CD4-positive, CD25-positive, alpha-beta regulatory T cell (primary cell): ENCODE measurements at places on chromosomes 1 and 21. TPM values are rescaled to one million over a fixed set of nuclear protein-coding genes. Genes with fewer than 3 reads are reported as not detected.

DNA sequence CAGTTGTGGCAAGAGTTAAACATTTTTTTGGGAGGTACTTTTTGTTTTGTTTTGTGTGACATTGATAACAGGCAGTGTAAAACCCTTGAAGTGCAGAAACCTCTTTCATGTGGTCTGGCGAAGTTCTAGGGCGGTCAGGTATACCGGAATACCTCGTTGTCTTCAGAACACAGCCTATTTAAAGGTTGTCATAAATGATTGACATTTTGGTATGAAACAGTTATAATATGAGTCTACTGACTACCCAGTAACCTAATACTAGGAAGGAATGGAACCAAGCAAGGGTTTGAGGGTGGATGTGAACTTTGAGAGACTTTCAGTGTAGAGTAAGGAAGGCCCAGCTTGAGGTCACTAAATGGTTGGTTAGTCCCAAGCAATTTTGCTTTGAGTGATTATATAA lies 40.5 kb downstream of the PATJ start:
- H3K36me3 ChIP-seq = peaks cover 7% of the 10 kb centered on the region
- H3K4me3 ChIP-seq = peak overlapping the region; percentile 83
- peaks cover 37% of the 10 kb centered on the region for H3K4me1 ChIP-seq
- peak; percentile 86 for DNase-seq
- H3K27me3 ChIP-seq = no peaks in the 10 kb centered on the region
- H3K27ac ChIP-seq = peak overlapping the region; percentile 35

DNA sequence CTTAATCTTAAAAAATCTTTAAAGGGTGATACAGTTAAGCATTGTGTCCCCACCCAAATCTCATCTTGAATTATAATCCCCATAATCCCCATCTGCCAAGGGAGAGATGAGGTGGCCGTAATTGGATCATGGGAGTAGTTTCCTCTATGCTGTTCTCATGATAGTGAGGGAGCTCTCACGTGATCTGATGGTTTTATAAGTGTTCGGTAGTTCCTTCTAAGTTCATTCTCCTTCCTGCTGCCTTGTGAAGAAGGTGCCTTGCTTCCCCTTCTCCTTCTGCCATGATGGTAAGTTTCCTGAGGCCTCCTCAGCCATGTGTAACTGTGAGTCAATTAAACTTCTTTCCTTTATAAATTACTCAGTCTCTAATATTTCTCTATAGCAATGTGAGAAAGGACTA lies 10.7 kb downstream of the DHRS3 start:
- no peaks in the 10 kb centered on the region for H3K27me3 ChIP-seq
- H3K27ac ChIP-seq = no peak overlapping the region
- peaks cover 23% of the 10 kb centered on the region for H3K4me1 ChIP-seq
- H3K36me3 ChIP-seq = peaks cover 2% of the 10 kb centered on the region

DNA sequence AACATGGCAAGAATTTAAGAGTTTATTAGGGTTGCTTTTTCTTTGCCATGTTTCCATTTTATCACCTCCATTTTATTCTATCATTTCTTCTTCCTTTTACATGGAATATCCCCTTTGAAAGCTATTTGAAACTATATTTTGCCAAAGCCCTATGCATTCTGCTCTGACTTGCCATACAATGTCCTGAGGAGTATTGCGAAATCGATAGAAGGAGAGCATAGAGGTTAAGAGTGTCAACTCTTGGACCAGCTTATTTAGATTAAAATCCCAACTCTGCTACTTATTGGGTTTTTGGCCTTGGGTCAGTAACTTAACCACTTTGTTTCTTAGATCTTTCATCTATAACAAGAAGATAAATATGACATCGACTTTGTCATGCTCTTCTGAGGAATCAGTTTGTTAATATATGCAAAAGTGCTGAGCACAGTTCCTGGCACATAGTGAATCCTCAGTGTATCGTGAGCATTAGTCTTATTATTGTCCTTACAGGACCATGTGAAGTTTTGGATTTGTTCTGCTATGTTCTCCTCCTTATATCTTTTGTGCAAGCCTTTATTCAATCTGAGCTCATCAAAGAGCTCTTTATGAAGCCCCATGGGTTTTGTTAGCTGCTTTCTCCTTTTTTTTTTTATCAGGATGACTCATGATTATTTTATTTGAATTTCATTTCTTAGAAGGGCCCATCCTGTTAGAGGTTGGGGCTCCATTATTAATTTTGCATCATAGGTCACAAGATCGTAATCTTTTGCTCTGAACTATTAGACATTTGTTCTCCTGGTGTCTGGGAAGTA lies 17.6 kb downstream of the ACKR1 start:
- no peak overlapping the region for H3K27ac ChIP-seq
- no peak for DNase-seq
- H3K4me3 ChIP-seq = no peak overlapping the region
- no peaks in the 10 kb centered on the region for H3K36me3 ChIP-seq
- H3K27me3 ChIP-seq = peaks cover 2% of the 10 kb centered on the region
- no peaks in the 10 kb centered on the region for H3K4me1 ChIP-seq

OR2T35 gene
- not detected for total RNA-seq

DNA sequence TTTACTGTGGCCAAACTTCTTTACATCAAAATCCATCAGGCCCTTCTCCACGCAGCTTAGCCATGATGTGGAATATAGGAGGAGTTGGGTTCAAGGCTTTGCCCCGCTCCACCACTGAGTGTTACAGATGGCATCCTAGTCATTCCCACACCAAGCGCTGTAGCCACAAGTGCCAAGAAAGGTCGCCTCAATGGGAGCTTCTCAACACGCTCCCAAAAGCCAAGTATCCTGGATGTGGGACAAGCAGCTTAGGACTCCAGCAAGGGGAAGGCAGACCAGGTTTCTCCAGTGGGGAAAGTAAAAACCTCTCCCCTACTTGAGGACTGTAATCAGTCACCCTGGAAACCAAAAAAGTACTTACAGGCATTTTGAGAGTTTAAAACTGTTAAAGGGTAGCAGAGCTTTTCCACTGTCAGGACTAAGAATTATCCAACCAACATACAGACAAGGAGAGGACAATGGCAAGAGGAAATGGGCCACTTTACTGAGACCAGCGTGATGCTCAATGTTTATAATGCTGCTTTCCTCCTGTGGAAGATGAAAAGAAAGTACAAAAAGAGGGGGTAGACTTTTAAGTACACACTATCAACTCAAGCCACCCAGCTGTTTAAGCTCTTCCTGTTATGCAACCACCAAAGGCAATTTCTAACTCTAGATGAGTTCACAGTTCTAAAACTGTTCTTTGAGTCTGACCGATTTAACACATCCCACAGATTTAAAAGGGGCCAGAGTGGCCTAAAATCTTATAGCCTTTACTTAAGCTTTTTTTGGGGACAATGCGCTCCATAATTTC lies 120.7 kb upstream of the KRTAP19-8 start:
- peak; percentile 87 for DNase-seq
- H3K36me3 ChIP-seq = peaks cover 22% of the 10 kb centered on the region
- peak overlapping the region; percentile 82 for H3K27ac ChIP-seq
- H3K4me1 ChIP-seq = peaks cover 70% of the 10 kb centered on the region
- no peaks in the 10 kb centered on the region for H3K27me3 ChIP-seq
